ENCODE measurements at places on chromosomes 11 and 22.

- no peaks in the 10 kb centered on the region for H3K36me3 ChIP-seq
- no peaks in the 10 kb centered on the region for H3K27me3 ChIP-seq
- H3K4me3 ChIP-seq = no peak overlapping the region
Measured at GRCh38 chr11:102014756-102015155, 32.5 kb upstream of the CFAP300 start.

DNA sequence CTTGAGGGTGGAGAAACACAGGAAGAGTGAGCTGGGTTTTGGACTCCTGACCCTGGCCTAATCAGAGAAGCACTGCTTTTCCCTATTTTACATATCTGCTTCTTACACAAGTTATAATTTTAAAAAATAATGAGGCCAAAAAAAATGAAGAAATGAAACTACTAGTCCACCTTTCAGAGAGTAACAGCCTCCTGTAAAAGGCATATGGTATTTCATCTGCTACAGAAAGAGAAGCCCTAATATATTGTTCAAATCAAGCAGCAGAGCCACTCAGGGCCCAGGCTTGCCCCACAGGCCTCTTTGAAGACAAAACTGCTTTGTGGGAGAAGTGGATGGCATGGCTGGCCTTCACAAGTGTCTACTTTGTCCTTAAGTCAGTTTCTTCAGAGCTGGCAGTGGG, 10.0 kb downstream of the DIXDC1 start:
- no peaks in the 10 kb centered on the region for H3K4me1 ChIP-seq
- no peak for DNase-seq
- no peaks in the 10 kb centered on the region for H3K27me3 ChIP-seq
- H3K27ac ChIP-seq = no peak overlapping the region

- H3K27me3 ChIP-seq = no peaks in the 10 kb centered on the region
- H3K36me3 ChIP-seq = no peaks in the 10 kb centered on the region
- H3K27ac ChIP-seq = peak overlapping the region; percentile 45
- peak; percentile 95 for DNase-seq
Measured at GRCh38 chr11:79413268-79413667, 27.6 kb downstream of the TENM4 start.

GRCh38 chr11:1568441-1568911, 3.6 kb downstream of the DUSP8 start:
- H3K4me3 ChIP-seq = no peak overlapping the region
- H3K36me3 ChIP-seq = peaks cover 3% of the 10 kb centered on the region
- H3K27ac ChIP-seq = no peak overlapping the region
- peak; percentile 70 for DNase-seq

DNA sequence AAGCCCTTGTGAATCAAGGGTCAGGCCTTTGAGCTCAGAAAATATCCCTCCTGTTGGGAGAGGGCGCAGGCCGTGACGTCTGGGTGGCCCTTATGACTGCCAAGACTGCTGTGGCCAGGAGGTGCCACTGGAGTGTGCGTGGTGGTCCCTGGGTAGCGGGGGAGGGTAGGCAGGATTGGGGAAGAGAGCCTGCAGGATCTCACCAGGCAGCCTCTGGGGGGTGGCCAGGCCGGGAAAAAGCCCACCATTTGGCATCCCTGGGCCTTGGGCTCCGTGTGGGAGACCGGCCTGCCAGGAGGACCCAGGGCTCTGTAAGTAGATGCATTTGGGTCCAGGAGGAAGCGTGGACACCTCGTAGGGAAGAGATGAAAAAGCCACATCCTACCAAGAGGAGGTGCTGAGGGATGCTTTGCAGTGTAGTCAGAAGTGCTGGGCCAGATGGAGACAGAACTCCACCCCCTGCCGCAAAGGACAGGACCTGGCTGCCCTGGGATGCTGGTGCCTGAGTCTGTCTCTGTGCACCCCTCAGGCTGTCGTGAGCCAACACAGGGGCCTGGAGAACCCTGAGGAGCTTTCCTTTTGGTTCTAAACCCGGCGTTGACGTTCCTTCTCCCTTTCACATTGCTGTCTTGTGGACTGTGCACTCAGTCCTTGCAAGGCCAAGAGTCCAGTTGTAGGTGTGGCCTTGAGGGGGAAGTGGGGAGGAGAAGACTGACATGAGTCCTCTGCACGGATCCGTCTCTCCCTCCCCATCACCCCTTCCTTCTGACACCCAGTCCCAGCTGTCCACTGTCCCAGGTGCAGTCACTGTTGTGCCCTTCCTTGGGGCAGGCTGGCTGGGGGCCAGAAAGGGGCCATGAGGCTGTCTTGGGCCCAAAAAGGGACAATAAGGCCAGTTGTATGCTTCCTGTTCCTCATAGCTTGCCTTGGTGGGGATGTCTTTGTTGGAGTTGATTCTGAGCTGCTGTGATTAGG, 12.7 kb upstream of the MIEF1 start:
- H3K36me3 ChIP-seq = no peaks in the 10 kb centered on the region
- no peak overlapping the region for H3K27ac ChIP-seq
- no peaks in the 10 kb centered on the region for H3K27me3 ChIP-seq
- no peaks in the 10 kb centered on the region for H3K4me1 ChIP-seq

DNA sequence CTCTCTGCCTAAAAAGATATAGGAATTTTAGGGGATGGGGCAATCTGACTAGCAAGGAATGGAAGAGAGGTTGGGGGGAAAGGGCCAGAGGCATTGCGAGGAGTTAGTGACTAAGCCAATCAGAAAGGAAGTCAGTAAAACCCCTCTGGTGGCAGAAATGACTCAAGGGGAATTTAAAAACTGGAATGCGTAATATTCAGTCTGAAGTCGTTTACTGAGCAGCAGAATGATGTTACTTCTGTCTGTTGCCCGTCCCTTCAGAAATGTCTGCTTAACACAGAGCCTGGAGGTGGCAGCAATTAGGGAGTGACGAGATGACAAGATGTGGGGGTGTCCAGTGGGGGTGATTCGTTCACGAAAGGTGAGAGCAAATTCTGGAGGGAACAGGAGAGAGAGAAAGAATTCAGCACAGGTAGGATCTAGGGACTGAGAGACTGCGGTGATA, 107.7 kb upstream of the CLMP start:
- H3K36me3 ChIP-seq = no peaks in the 10 kb centered on the region
- peaks cover 20% of the 10 kb centered on the region for H3K27me3 ChIP-seq
